Daoy (cell line): ENCODE measurements at places on chromosomes 6 and 20. TPM values are rescaled to one million over a fixed set of nuclear protein-coding genes. Genes with fewer than 3 reads are reported as not detected.

MPIG6B gene
- not detected in 2 replicates for total RNA-seq

TRERF1 gene
- total RNA-seq, result 3.3 and 3.8 TPM in 2 replicates

HFE gene
- total RNA-seq, result 1.5 and 2.0 TPM in 2 replicates

NINL gene
- total RNA-seq, result 3.3 and 5.8 TPM in 2 replicates

DAAM2 gene
- total RNA-seq, result 2.1 and 5.2 TPM in 2 replicates

BNIP5 gene
- not detected in 2 replicates for total RNA-seq

IYD gene
- total RNA-seq, result under 0.01 TPM in 1 of 2 replicates, not detected in the other

ENPP5 gene
- 1.3 and 2.5 TPM in 2 replicates for total RNA-seq

SIRPB1 gene
- 0.06 and 0.11 TPM in 2 replicates for total RNA-seq

COL11A2 gene
- total RNA-seq, result 1.6 and 5.5 TPM in 2 replicates

SYCP2L gene
- 0.11 TPM in 1 of 2 replicates, not detected in the other for total RNA-seq

TREML2 gene
- not detected in 2 replicates for total RNA-seq

GHRH gene
- not detected in 2 replicates for total RNA-seq

APCDD1L gene
- total RNA-seq, result 2.8 and 3.2 TPM in 2 replicates

GFRA4 gene
- total RNA-seq, result not detected in 2 replicates

PSORS1C1 gene
- total RNA-seq, result 0.23 and 1.5 TPM in 2 replicates

MCCD1 gene
- total RNA-seq, result not detected in 2 replicates

TTK gene
- 153 and 180 TPM in 2 replicates for total RNA-seq

PDE7B gene
- 0.17 and 0.65 TPM in 2 replicates for total RNA-seq

RIPOR2 gene
- 0.06 and 2.3 TPM in 2 replicates for total RNA-seq

PPP1R16B gene
- under 0.01 TPM in 1 of 2 replicates, not detected in the other for total RNA-seq

TREM1 gene
- not detected in 2 replicates for total RNA-seq

TMX4 gene
- total RNA-seq, result 8.1 and 10.2 TPM in 2 replicates

ANKEF1 gene
- 5.2 and 6.6 TPM in 2 replicates for total RNA-seq

KIFC1 gene
- 122 and 148 TPM in 2 replicates for total RNA-seq

DNMT3B gene
- total RNA-seq, result 3.7 and 5.4 TPM in 2 replicates

GGTLC1 gene
- not detected in 2 replicates for total RNA-seq

TAAR9 gene
- not detected in 2 replicates for total RNA-seq

SLC44A4 gene
- not detected in 2 replicates for total RNA-seq

LAMA4 gene
- 66.6 and 76.5 TPM in 2 replicates for total RNA-seq

FAM83C gene
- total RNA-seq, result not detected in 2 replicates

ATG5 gene
- 49.6 and 72.6 TPM in 2 replicates for total RNA-seq

CTCFL gene
- 0.06 TPM in 1 of 2 replicates, not detected in the other for total RNA-seq

RRAGD gene
- total RNA-seq, result 8.8 and 9.4 TPM in 2 replicates

TINAG gene
- not detected in 2 replicates for total RNA-seq

SYNDIG1 gene
- total RNA-seq, result 0.80 and 0.91 TPM in 2 replicates

SOX18 gene
- total RNA-seq, result not detected in 2 replicates

RHAG gene
- not detected in 2 replicates for total RNA-seq

LPA gene
- not detected in 2 replicates for total RNA-seq

DSE gene
- total RNA-seq, result 29.5 and 42.6 TPM in 2 replicates

HLA-F gene
- 19.9 and 21.8 TPM in 2 replicates for total RNA-seq

BMP7 gene
- total RNA-seq, result 11.5 and 12.7 TPM in 2 replicates

SCRT2 gene
- not detected in 2 replicates for total RNA-seq
